Placental pericyte (primary cell): ENCODE measurements at places on chromosomes 2 and 18. TPM values are rescaled to one million over a fixed set of nuclear protein-coding genes. Genes with fewer than 3 reads are reported as not detected.

The ZC3H6 gene
- total RNA-seq, result 2.4 and 2.7 TPM in 2 replicates

The ALPG gene
- total RNA-seq, result not detected in 2 replicates

The ADD2 gene
- 0.14 TPM in 1 of 2 replicates, not detected in the other for total RNA-seq

The RBM43 gene
- 3.0 and 3.7 TPM in 2 replicates for total RNA-seq

The RFTN2 gene
- total RNA-seq, result 4.0 TPM in 1 of 2 replicates, not detected in the other

The NETO1 gene
- total RNA-seq, result 0.72 TPM in 1 of 2 replicates, not detected in the other

The ICOS gene
- total RNA-seq, result not detected in 2 replicates

The GGCX gene
- total RNA-seq, result 54.9 and 56.6 TPM in 2 replicates

The SLC19A3 gene
- total RNA-seq, result 0.14 and 2.4 TPM in 2 replicates

The TMEM17 gene
- total RNA-seq, result 1.6 and 2.6 TPM in 2 replicates

The TMEM37 gene
- total RNA-seq, result 0.29 and 0.66 TPM in 2 replicates

The C2orf66 gene
- total RNA-seq, result not detected in 2 replicates

The C2orf78 gene
- not detected in 2 replicates for total RNA-seq

The BCL2 gene
- 2.8 and 3.0 TPM in 2 replicates for total RNA-seq

The HAAO gene
- 0.14 and 0.66 TPM in 2 replicates for total RNA-seq

The CXCR1 gene
- total RNA-seq, result not detected in 2 replicates

The CD302 gene
- total RNA-seq, result 3.6 and 4.2 TPM in 2 replicates

The GCKR gene
- 0.43 TPM in 1 of 2 replicates, not detected in the other for total RNA-seq

The RUFY4 gene
- not detected in 2 replicates for total RNA-seq

The GREB1L gene
- total RNA-seq, result 0.44 and 5.3 TPM in 2 replicates

The LRRC30 gene
- not detected in 2 replicates for total RNA-seq

The SEPTIN10 gene
- total RNA-seq, result 93.4 and 105 TPM in 2 replicates

The HJURP gene
- total RNA-seq, result 3.3 and 56.3 TPM in 2 replicates

The ALPI gene
- not detected in 2 replicates for total RNA-seq

The SH3RF3 gene
- 11.6 and 32.4 TPM in 2 replicates for total RNA-seq

The MERTK gene
- 0.14 and 0.44 TPM in 2 replicates for total RNA-seq

The ZNF804A gene
- total RNA-seq, result 0.22 and 5.2 TPM in 2 replicates
